ENCODE measurements at places on chromosomes 6 and 20.

GRCh38 chr6:99353126-99353525 lies 3.7 kb upstream of the FAXC start:
- no peak for DNase-seq

DNA sequence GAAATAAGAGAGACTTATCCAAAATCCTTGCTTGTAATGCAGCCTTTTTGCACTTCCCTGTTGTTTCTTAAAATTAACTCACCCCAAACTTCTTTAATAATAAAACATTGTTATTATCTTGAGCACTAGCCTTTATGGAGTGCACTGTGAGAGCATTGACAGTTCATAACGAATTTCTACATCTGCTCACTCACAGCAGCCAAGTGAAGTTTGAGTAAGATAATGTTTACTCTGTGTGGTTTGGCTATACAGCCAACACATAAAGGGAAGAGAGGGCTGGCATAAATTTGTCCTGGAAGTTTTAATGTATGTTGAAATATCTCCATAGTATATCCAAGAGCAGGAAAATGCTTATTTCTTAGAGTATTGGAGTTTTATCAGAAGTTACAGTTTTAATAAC lies 227.9 kb downstream of the FRK start:
- DNase-seq, result no peak

DNA sequence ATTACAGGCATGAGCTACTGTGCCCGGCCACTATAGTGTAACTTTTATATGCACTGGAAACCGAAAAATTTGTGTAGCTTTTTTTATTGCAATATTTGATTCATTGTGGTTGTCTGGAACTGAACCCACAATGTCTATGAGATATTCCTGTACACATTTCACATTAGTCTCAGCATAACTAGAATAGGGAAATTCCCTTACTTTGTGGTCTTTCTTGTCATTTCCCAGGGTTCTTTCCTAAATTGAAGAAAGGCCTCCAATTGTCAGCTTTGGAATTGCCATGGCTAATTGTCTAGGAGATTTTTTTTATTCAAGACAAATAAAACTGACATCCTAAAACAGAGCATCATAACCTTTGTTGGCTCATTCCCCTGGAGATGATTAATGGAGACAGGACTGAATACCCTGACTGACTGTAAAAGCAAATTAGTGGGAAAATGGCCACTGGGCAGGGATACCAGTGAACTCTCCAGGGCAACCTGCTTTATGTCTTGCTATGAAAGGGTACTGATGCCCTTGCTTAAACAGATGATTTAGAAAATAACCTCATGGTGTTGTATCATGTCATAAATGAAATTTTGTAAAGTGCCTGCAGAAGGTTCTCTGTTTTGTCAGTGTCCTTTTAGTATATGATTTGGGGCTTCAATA lies 576.9 kb downstream of the RFPL4B start:
- no peak for DNase-seq

DNA sequence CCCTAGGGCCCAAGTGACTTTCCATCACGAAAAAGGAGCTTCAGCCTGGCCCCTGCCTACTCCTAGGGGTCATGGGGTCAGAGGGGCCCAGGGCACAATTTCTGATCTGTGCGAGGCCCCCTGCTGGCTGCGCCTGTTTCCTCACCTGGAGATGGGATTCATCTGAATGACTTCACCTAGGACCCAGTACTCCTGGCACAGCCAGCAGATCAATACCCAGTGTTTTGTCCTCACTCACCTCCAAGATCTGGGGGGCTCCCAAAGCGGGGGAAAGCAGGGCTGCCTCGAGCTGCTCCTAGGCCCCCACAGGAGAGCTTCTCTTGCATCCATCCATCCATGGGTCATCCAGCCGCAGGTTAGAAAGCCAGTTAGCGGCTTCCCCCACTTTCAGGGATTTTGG lies 33.8 kb downstream of the CD40 start:
- peak; percentile 65 for DNase-seq

- DNase-seq, result no peak
Observed at GRCh38 chr20:1937316-1937976, 42.2 kb downstream of the SIRPA start.

GRCh38 chr6:25637211-25637610 lies 14.8 kb upstream of the SCGN start:
- DNase-seq, result no peak

DNA sequence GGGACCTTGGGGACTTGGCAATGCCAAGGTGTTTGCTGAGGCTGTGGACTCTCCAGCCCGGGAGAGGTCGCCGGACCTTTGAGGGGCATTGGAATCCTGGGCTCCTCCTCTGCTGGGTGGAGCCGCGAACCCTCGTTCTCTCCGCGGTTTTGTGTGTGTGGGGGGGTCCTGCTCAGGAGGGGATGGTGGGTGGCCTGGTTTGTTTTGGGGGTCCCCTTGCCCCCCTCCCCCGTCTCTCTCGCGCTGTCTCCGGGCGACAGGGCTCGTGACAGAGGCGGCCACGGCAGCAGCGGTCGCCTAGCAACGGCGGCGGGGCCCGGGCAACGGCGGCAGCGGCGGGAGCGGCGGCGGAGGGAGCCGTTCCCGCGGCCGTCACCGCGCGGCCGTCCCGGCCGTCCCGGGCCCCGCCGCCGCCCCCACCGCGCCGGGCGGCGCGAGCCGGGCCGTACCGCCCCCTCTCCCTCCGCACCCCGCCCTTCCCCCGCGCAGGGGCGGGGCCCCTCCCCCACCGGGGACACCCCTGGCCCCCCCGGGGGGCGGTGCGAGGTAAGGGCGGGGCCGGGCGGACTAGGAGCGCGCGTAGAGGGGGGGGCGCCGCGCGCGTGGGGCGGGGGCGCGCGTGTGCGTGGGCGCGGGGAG lies 7.8 kb downstream of the SYNGAP1 start:
- peak; percentile 80 for DNase-seq

- no peak for DNase-seq
Observed at GRCh38 chr6:1296542-1296941, 15.4 kb upstream of the FOXQ1 start.

- no peak for DNase-seq
Observed at GRCh38 chr20:56978475-56978874, 288.0 kb downstream of the BMP7 start.

- DNase-seq, result no peak
Observed at GRCh38 chr6:24408719-24409410, 6.1 kb downstream of the MRS2 start.

DNA sequence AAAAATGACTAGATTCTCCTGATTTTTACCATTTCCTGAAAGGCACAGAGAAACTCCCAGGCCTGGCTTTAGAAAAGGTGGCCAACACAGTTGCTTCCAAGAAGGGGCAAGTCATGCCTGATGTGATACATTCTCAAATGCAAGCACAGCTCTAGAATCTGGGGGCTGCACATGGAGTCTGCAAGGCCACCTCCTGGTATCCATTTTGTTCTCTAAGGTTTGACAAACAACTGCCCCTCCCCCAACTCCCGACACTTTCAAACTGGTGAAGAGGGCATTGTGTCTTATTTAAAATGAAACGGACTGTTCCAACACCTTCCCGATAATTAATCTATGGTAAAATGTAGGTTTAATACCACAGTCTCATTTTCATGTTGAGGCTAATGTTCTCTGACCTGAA lies 220.2 kb upstream of the CEP162 start:
- DNase-seq, result no peak

DNA sequence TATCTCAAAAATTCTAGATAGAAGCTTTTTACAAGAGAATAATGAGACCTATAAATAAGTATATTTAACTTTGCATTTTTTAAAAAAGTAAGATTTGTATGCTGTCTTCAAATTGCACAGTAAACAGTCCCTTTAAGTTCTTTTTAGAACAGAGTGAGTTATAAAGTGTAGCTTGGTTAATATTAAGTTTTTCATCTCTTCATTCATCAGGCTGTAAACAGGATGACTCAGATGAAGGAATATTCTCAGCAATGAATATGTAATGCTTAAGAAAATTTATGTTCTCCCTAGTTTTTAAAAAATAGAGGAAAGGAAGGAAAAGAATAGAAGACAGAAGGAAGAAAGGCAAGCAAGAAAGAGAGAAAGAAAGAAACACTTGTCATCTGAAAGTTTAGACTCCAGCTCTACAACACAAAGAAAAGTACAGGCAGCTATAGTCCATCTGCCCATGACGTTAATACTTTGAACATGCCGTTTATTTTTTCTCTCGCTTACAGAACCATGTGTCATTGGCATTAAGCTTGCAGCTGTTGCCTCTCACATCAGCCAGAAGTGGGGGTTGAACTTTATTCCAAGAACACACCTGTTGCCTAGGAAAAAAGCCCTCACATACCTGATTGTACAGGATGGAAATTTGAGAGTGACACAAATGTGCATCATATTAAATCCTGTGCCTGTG lies 36.1 kb downstream of the CAP2 start:
- no peak for DNase-seq

GRCh38 chr6:133906050-133906449 lies 17.1 kb downstream of the TCF21 start:
- DNase-seq, result no peak

- no peak for DNase-seq
Observed at GRCh38 chr20:25535762-25536161, 49.6 kb downstream of the NINL start.

GRCh38 chr20:62123450-62124118 lies 1.3 kb downstream of the LSM14B start:
- DNase-seq, result no peak

- no peak for DNase-seq
Observed at GRCh38 chr6:148382861-148383260, 40.2 kb downstream of the SASH1 start.

GRCh38 chr6:96522465-96523009 lies 931 bp downstream of the UFL1 start:
- DNase-seq, result no peak

DNA sequence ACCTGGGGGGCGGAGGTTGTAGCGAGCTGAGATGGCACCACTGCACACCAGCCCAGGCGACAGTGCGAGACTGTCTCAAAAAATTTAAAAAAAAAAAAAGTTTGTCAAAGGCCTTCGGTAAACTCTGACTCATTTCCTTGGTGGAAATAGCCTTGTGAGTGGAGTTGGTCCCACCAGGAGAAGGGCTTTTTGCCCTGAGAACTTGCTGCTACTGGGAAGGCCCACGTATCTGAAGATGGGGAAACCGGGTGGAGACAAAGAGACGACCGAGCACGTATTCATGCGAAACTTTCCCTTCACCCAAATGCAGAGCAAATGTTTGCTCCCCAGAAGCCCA lies 51.7 kb downstream of the SLC22A23 start:
- no peak for DNase-seq

DNA sequence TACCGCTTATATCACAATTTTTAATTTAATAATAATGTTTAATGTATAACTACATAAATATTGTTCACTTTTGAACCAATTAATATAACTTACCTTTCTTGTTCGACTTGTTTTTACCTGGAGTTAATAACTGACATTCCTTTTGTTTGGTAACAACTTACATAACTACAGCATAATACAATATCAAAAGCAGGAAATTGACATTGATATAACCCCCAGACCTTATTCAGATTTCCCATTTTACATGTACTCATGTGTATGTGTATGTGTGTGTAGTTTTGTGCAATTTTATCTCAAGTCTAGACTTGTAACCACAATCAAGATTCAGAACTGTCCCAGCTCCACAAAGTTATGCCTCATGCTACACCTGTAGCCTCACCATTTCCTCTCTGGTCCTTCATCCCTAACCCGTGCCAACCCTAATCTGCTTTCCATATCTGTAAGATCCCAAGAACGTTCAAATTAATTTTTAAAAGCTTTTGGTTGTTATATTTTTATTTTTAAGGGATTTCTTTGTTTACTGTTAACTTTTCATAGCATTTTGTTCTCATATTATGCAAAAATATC lies 190.6 kb downstream of the MANEA start:
- no peak for DNase-seq

DNA sequence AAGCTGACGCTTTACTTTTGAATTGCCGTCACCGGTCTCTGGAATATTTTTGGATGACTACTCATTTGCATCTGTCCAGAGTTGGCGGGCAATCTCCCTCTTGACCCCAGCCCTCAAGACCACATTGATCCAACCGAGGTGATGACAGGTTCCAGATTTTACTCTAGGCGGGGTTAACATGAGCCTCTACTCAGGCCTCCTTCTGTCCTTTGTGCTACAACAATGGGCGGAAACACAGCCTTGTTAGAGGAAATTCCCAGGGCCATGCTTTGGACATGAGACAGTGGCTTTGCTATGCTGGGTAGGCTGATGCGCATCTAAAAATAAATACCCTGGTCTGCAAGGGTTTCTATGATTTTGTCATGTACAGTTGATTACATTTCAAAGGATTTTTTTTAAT lies 27.0 kb upstream of the ADGRF5 start:
- DNase-seq, result no peak

- no peak for DNase-seq
Observed at GRCh38 chr20:58623579-58624473, 27.3 kb upstream of the STX16 start.

- no peak for DNase-seq
Observed at GRCh38 chr6:138988469-138988834, 399 bp upstream of the REPS1 start.

- no peak for DNase-seq
Observed at GRCh38 chr6:167111597-167111996, 11.3 kb upstream of the CCR6 start.

- DNase-seq, result no peak
Observed at GRCh38 chr6:93516441-93516840, 97.1 kb upstream of the EPHA7 start.

DNA sequence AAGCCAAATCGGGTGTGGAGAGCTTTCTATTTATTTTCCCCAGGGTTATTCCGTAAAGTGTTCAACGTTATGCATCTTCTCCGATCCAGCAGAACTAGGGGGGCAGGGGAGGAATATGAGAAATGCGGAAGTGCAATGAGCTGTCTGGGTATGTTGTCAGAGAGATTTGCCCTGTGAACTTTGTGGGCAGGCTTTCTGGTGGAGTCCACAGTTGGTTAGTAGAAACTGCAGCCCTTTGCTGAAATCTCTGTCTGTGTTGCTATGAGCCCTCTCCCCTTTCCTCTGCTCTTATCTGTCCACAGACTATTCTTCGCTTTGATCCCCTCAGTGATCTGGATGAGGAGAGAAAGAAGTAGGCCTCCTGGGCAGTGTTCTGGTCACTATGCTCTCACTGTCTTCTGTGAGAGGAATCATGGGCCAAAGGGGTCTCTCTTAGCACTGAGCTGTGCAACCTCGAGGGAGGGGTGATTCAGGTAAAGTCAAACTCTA lies 158.9 kb upstream of the FUT9 start:
- DNase-seq, result no peak

Measured in activated CD8-positive, alpha-beta memory T cell treated with anti-CD3 and anti-CD28 coated beads, Interleukin-2, amount 50 U/mL, for 48 hours (primary cell).